Liver (tissue), 10 donors: ENCODE measurements at places on chromosomes 11 and 22. TPM values are rescaled to one million over a fixed set of nuclear protein-coding genes. Genes with fewer than 3 reads are reported as not detected.

Gene OR4D9
- not detected for total RNA-seq

Gene SNAP29
- 10.5 TPM for total RNA-seq

DNA sequence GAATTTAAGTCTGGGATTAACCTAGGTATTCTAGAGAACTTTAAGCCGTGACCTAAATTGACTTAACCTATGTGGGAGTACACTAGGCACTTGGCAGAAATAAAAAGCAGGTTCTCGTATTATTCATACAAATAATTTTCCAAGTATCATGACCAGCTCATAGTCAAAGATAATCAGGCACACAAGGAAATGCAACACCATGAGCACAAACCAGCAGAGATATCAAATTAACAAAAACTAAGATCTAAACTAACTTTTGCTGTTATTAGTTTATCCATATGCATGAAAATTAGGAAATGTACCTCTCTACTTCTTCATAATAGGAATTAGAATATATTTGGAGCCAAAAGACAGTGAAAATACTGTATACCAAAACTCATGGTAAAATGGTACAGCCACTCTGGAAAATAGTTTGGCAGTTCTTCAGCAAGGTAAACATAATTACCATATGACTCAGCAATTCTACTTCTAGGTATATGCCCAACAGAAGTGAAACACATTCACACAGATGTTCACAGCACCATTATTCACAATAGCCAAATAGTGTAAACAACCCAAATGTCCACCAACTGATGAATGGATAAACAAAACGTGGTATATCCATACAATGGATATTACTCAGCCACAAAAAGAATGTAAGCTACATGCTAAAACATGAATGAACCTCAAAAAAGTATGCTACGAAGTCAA lies 154.1 kb downstream of the ENTHD1 start:
- no peak overlapping the region for H3K4me3 ChIP-seq
- no peaks in the 10 kb centered on the region for H3K27me3 ChIP-seq
- H3K36me3 ChIP-seq, result no peaks in the 10 kb centered on the region
- H3K27ac ChIP-seq, result no peak overlapping the region

GRCh38 chr11:31856248-31856647 lies 45.1 kb upstream of the PAX6 start:
- H3K4me3 ChIP-seq, result no peak overlapping the region
- no peak for DNase-seq
- no peaks in the 10 kb centered on the region for H3K36me3 ChIP-seq
- no peaks in the 10 kb centered on the region for H3K27me3 ChIP-seq

GRCh38 chr11:128367573-128367972 lies 219.8 kb downstream of the ETS1 start:
- H3K27me3 ChIP-seq, result no peaks in the 10 kb centered on the region
- H3K27ac ChIP-seq, result no peak overlapping the region
- no peaks in the 10 kb centered on the region for H3K36me3 ChIP-seq
- no peak overlapping the region for H3K4me3 ChIP-seq
- H3K4me1 ChIP-seq, result no peaks in the 10 kb centered on the region

DNA sequence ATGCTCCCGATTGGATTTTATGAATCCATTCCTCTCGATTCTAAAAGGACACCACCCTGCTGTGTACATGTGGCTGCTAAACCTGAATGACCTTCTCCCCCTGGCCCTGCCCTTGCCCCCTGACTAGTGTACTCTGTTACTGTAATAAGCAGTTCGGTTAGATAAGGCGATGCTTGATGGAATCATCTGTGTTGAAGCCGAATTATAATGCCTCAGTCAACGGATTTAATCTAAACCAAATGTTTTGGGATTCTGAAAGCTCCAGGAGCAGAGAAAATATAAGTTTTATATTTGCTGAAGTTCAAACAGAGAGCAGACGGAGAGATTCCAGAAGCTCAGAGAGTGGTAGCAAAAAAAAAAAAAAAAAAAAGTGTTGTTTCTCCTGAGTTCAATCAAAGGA lies 275.4 kb upstream of the MPPED2 start:
- no peak overlapping the region for H3K27ac ChIP-seq
- H3K36me3 ChIP-seq, result no peaks in the 10 kb centered on the region
- H3K4me1 ChIP-seq, result no peaks in the 10 kb centered on the region
- H3K4me3 ChIP-seq, result no peak overlapping the region
- no peaks in the 10 kb centered on the region for H3K27me3 ChIP-seq

DNA sequence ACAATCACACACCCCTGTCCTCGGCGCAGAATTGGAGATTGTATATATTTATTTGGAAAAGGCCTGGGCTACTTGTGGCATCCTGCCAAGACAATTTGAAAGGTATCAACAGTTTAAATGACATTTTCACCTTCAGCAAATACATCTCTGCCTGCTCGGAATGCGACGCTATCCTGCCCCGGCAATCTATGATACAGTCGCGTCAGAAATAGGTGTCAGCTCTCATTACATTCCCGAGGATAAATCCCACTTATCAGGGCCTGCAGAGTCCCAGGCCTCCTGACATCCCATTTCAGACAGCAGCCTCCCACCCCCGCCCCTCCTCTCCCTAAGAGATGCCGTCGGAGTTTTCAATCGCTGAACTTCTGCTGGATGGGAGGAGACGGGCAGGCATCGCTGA lies 114.7 kb downstream of the BRD1 start:
- no peaks in the 10 kb centered on the region for H3K4me1 ChIP-seq
- H3K27ac ChIP-seq, result no peak overlapping the region
- no peaks in the 10 kb centered on the region for H3K27me3 ChIP-seq
- DNase-seq, result no peak

DNA sequence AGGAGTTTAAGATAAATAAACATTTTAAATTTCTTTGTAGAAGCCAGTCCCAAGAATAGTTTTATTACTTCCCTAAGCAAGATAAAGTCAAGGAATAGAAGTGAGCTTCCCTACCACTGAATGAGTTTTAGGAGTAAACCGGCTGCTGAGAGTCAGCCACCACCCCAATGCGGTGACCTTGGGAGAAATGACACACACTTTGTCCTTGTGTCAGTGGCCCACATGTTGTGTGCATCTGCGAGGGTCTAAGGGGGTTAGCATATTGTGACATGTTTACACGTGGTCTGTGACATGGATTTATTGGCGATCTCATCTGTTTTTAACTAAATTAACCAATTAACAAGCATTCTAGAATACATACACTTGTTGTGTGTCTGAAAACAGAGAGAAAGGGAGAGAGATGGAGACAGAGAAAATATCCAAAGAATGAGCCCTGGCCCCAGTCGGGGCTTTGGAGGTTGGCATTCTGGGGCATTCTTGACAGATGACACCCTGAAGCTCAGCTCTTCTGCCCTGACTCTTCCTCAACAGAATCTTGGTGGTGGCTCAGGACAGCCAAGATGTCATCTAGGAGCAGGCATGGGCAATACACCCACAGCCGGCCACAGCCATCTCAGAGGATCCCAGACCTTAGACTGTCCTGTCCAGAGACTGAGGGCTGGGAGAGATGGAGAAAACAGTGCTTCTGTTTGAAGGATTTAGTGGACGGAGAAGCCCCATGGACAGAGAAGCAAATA lies 29.7 kb upstream of the TMPRSS4 start:
- H3K4me3 ChIP-seq, result no peak overlapping the region
- no peak for DNase-seq
- H3K27me3 ChIP-seq, result no peaks in the 10 kb centered on the region
